RCC 7860 (cell line): ENCODE measurements at places on chromosomes 16 and 17.

DNA sequence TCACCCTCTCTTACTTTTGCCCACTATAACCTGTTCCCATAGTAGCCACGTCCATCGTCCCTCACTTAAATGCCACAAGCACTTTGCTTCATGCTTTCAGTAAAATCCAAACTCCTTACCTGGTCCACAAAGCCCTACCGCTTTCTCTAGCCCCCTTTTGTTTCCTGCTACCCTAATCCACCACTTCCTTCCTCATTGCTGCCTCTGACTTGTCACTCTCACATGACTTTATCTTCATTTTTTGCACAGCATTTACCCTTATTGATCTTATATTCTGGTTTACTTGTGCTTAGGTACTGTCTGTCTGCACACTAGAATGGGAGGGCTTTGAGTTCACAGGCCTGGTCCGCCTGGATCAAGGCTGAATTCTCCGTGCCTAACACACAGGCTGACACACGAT lies 340.0 kb downstream of the XYLT1 start:
- no peak for DNase-seq

DNA sequence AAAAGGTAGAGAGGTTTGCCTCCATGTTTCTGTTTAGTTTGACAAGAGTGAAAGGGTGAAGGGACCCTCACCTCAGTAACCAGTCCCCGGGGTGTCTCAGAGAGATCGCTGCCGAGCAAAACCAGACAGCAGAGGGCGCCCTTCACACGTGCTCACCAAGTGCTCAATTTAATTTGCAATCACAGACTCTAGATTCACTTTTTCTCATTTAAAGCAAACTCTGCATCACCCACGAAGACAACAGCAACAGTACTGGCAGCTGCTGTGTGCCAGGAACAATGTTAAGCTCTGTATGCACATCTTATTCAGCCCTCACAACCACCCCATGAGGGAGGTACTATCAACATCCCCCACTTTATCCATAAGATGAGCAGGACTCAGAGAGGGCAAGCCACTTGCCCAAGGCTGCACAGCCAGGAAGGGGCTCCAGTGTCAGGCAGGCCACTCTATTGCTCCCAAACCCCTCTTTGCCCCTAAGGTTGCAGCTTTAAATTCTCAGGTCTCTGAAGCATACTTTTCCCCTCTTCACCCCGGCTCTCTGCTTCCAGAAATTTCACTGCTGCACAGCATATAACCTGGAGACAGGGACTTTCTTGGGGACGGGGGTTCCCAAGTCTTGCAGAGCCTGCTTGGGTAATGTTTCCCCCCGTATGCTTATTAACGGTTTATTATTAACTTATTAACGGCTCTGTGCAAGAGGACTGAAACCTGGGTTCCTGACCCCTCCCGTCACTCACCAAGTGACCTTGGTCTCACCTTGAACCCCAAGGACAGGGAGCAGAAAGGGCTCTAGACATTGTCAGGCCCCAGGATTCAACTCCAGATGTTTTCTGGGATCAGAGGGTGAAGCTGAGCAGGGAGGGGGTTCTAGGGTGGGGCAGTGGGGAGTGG lies 70.9 kb downstream of the CNGB1 start:
- DNase-seq, result peak; percentile 50

DNA sequence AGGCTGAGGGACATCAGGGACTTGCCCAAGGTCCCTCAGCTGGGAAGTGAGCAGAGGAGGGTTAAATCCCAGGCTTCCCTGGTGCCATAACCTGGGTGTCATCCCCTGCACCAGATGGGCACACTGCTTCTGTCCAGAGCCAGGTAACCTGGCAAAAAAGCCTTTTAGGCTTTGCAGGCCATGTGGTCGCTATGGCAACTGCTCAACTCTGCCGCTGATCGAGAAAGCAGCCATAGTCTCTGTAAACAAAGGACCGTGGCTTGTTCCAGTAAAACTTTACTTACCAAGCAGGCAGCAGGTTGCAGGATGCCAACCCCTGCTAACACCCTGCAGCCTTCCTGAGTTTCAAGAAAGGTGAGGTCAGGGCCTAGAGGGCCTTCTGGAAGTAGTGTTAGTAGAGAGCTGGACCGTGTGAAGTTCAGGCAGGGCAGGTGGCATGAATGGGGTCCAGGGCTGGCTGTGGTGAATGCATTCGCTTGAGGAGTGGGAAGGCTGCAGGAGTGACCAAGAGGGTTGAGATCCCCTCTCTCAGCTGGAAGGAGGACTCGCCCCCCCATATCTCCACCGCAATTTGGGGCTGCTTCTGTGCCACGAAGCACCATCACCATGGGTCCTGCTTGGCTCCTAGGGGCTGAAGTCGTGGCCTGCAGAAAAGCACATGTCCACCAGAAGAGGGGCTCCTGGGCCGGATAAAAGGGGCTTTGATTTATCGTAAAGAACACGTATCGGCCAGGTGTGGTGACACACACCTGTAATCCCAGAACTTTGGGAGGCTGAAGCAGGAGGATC lies 91.3 kb downstream of the SOCS1 start:
- DNase-seq, result no peak

GRCh38 chr17:82939621-82940135 lies 99.9 kb upstream of the ZNF750 start:
- DNase-seq, result no peak

DNA sequence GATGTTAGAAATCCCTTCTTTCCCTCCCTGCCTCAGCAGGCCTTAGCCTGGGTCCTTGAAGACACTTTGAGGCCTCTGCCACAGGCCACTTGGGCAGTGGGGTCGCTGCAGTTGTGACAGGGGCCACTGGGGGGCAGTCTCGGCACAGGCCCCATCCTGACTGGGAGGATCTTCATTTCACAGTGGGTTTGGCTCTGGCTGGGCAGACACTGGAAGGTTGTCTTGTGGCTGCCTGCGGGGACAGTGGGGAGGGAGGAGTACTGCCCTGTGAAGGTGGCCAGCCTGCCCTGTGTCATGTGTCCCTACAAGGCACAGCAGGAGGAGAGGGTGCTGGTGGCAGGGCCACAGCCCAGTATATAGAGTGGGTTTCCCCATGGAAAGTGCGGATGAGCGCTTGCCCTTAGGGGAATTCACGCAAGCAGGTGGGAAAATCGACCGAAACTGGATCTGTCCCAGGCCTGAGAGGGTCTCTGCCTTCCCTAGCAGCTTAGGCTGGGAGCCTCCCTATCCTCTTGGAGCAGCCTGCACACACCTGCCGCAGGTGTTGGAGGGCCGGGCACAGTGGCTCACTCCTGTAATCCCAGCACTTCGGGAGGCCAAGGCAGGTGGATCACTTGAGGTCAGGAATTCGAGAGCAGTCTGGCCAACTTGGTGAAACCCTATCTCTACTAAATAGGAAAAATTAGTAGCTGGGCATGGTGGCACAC lies 28.8 kb downstream of the GINS2 start:
- peak; percentile 31 for DNase-seq

DNA sequence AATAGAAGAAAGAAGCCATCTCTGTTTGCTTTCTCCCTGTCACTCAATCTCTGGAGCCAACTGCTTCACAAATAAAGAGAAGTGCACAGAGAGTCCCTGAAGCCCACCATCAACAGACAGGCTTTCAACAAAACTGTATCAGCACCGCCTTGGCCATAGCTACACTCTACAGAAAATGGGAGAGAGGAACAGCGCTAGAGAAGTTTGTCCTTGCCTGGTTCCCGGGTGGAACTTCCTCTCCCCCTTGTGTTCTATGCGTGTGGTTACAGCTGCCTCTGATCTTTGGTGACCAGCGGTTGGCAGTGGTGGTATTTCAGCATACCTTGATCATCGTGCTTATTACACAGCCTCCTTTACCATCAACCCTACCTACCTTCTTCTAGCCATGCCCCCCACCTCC lies 91.4 kb upstream of the CCL2 start:
- DNase-seq, result no peak

DNA sequence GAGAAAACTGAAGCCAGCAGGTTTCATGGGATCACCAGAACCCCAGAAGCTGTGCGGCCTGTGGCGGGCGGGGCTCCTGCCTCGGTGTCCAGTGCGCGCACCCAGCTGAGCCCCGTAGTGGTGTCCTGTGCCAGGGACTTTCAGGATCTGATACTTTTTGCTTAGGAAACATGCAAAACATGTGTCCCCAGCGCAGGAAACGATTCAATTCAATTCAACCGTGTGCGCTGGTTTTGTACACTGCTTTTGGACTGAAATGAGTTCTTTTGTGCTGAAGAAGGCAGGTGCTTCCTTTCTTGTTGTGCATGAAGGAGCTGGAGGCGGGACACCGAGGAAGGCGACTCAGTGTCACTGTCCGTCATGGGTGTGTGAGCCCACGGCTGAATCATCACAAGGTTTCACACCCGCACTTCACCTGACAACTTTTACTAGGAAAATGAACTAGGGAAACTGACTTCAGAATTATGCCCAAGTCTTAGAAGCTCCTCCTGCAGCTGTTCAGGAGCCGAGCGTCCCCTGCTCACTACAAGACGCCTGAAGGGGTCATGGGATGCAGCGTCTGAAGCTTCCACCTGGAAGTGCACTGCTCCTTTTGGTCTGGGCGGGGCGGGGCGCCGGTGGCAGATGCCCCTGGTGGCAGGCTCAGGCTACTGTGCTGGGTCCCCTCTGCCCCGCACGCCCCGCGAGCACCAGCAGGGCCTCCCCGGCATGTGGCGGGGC lies 31.4 kb upstream of the ZNF750 start:
- DNase-seq, result peak; percentile 28

- DNase-seq, result no peak
Observed at GRCh38 chr16:84897911-84898377, 78.2 kb downstream of the CRISPLD2 start.

DNA sequence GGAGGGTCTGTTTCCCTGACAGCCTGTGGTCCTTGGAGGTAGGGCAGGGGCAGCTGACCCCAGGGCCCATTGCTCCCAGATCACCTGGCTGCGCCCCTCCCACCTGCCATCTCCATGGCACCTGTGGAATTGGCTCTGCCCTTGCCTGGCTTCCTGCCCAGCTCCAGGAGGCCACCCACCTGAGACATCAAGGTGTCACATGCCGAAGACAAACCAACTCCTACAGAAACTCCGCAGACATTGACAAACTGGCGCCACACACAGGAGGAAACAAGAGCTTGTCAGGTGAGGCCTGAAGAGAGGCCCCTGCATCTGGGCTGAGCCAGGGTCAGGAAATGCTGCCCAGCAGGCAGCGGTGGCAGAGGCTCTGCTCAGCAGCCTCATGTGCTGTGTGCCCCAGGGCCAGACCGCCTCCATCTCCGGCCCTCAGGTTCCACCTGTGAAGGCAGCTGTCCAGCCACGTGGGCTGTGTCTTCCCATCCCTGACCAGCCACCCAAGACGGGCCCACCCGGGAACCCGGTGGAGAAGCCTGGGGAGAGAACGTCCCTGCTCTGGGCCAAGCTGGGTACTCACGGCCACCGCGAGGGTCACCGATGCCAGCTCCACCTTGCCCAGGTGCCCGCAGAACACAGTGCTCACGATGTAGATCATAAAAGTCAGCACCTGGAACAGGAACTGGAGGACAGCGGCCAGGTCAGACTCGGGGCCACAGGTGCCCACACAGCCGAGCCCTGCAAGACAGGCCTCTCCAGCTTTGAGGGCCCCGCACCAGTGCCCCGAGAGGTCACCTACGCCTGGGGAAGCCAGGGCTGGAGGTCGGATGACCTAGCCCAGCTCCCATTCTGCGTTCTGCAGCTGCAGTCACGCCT lies 1.6 kb downstream of the SLC47A2 start:
- no peak for DNase-seq

GRCh38 chr17:57694051-57694450 lies 51.0 kb downstream of the CCDC182 start:
- no peak for DNase-seq

GRCh38 chr16:1152651-1153259 lies at the start of gene CACNA1H:
Gene CACNA1H, plus strand, starts transcription at chr16:1153106. Its CDS starts 632 bp downstream, at chr16:1153738.
- no peak for DNase-seq

DNA sequence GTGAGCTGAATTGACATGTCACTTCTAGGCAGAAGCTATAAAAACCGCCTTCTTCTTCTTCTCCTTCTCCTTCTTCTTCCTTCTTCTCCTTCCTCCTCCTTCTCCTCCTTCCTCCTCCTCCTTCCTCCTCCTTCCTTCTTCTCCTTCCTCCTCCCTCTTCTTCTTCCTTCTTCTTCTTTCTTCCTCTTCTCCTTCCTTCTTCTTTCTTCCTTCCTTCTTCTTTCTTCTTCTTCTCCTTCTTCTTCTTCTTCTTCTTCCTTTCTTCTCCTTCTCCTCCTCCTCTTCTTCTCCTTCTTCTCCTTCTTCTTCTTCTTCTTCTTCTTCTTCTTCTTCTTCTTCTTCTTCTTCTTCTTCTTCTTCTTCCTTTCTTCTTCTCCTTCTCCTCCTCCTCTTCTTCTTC lies 4.8 kb upstream of the FBXL19 start:
- DNase-seq, result no peak
